Stimulated activated CD4-positive, alpha-beta T cell treated with anti-CD3 and anti-CD28 coated beads, Interleukin-1b, Interleukin-23, amount 100 ng/mL, for 48 hours (primary cell): ENCODE measurements at places on chromosomes 13 and 19.

GRCh38 chr13:19590423-19590822, 29.1 kb upstream of the TPTE2 start:
- no peak for DNase-seq

GRCh38 chr13:85729296-85729695, 69.9 kb downstream of the SLITRK6 start:
- no peak for DNase-seq

- no peak for DNase-seq
Observed at GRCh38 chr19:45637890-45638667, 1.1 kb downstream of the EML2 start.

GRCh38 chr19:33654840-33655508, 33.2 kb downstream of the CHST8 start:
- no peak for DNase-seq

- DNase-seq = no peak
Observed at GRCh38 chr13:112639521-112639920, 50.3 kb upstream of the ATP11A start.

GRCh38 chr13:76942363-76942762, 5.9 kb upstream of the ACOD1 start:
- no peak for DNase-seq

DNA sequence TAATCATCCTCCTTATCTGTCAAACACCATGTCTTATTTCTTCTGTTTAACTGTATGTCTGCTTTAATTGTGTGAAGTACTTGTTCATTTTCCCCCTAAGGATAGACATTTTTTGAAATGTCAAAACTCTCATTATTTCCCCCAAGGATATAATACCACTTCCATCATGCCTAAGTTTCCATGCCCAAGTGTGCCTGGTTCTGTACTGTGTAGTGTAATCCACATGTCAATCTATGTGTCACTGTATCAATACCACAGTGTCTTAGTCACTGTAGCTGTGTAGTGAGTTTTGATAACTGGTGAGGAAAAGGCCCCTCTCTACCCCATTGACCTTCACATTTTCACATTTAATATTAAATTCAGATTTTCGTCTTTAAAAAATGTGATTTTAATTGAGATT, 1265.5 kb downstream of the PCDH9 start:
- no peak for DNase-seq

- DNase-seq = no peak
Observed at GRCh38 chr13:110499621-110500281, 61.8 kb downstream of the RAB20 start.

GRCh38 chr13:44231786-44232516, 141.7 kb upstream of the SERP2 start:
- peak; percentile 11 for DNase-seq

- no peak for DNase-seq
Observed at GRCh38 chr13:23748109-23748990, 140.8 kb downstream of the MIPEP start.

DNA sequence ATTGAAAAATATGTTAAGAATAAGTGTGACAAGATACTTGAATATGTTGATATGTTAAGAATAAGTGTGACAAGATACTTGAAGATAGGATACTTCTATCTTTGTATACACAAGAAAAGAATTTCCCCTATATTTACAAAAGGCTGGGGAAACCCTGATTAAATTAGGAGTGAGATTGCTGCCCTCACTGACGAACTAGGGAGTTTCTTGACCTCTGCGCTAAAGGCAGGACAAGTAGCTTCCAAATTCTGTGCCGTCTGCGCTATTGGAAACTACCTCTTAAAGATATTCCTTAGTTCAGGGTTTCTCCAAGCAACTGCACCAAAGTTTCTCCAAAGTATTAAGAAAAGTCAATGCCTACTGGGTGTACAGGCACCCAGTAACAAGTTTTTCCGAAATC, 730 bp downstream of the ZNF260 start:
- no peak for DNase-seq

DNA sequence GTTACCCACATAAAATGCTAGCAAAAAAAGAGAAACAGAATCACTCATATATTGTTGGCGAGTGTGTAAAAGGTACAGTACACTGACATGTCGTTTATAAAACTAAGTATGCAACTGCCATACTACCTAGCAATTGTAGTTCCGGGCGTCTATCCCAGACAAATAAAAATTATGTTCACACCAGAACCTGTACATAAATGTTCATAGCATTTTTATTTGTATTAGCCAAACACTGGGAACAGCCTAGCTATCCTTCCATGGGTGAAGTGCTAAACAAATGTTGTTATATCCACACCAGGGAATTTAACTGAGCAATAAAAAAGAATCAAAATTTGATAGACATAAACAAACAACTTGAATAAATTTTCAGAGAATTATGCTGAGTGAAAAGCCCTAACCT, 28.9 kb upstream of the POSTN start:
- no peak for DNase-seq

GRCh38 chr19:34244611-34245299, 9.6 kb upstream of the GARRE1 start:
- DNase-seq = no peak

- DNase-seq = no peak
Observed at GRCh38 chr13:30366088-30366487, 56.2 kb upstream of the UBE2L5 start.

DNA sequence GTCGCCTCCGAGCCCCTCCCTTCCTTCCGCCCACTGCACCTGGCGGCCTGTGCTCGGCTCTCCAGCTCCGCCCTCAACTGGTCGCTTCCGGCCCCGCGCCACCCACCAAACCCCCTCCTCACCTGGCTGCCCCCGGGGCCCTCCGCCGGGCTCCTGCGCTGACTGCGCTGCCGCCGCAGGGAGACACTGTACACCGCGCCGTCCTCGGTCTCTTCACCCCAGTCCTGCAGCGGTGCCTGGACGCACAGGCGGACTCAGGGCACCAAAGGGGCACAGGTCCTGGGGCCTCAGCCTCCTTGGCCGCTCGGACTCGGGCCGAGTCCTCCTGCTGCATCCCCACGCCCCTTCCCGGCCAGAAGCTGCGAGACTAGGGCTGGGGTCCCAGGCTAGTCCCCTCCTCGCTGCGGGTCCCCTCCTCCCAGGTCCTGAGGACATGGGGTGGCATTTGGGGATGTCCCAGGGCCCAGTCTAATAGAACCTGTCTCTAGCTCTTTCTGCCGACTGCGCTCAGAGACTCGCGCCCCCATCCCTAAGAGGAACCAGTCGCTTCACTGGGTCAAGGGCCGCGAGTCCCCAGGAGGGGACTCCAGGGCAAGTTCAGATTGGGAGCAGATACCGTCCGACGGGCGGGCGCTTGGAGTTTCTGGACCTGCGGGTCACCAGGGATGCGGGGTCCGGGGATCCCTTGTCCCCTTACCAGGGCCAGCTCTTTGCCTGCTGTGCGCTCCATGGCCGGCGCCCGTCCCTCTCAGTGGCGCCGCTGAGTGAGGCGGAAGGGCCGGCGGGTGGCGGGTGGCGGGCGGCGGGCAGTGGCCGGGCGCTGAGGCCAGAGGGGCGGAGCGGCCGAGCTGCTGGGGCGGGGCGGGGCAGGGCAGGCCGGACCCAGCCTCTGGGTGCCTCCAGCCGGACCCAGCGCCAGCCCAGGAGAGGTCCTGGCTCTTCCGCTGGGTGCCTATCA, at the start of gene RGL3:
RGL3 (minus strand) TSS at position 766 of the 958 bp plus-strand sequence; CDS start at position 730, 36 bp downstream.
- DNase-seq = no peak

GRCh38 chr19:45107621-45108150, 14.7 kb downstream of the PPP1R37 start:
- DNase-seq = no peak

DNA sequence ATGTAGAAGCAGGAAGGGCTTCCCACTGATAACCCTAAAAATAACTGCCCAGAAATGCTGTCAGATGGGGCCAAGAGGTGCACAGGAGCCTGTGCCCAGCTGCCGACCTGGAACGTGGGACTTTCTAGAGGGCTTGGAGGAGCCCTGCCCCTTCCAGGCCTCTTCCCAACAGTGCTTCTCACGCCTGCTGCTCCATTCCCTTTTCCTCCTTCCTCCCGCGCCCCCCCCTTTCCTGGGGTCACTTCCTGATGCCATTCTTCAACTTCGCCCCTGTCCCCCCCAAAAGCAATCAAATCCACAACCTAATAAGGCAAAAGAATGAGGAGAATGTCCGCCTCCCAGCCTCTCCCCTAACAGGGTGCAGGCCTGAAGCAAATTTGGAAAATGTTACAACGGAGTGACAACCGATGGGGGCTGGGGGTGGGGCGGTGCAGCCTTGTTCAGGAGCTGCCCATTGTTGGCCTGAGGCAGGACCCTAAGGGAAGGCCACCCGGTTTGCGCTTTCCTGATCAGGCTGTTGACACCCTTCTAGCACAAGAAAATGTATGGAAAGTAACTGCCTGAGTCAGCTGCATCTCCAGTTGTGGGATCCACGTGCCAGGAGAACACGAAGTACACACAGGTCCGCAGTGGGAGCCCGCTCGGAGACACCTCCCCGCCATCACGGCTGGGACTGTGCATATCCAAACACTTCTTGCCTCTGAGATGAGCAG, 18.7 kb downstream of the ACTN4 start:
- no peak for DNase-seq

DNA sequence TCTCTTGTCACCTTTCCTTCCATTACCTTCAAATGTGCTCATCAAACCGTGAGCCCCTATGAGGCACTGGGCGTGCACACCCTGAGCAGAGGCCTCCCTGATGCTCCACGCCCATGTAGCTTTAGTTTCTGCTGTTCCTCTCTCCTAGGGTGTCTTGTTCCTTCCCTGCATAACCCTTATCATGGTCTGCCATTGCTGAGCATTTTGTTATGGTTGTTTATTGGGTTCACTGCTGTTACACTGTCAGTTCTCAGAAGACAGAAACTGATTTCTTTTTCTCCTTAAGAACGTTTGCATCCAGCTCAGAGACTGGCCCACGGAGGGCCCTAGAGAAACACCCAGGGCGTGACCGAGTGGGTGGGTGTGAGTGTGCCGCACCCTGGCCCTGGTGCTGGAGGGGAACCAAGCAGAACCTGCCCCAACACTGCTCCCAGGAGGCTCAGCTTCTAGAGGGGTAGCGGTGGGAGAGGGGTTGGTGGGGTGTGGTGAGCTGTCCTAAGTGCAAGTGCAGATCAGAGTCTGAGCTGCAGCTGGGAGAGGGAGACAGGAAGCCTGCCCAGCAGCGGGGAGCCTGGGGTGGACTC, 61.4 kb upstream of the URI1 start:
- no peak for DNase-seq

DNA sequence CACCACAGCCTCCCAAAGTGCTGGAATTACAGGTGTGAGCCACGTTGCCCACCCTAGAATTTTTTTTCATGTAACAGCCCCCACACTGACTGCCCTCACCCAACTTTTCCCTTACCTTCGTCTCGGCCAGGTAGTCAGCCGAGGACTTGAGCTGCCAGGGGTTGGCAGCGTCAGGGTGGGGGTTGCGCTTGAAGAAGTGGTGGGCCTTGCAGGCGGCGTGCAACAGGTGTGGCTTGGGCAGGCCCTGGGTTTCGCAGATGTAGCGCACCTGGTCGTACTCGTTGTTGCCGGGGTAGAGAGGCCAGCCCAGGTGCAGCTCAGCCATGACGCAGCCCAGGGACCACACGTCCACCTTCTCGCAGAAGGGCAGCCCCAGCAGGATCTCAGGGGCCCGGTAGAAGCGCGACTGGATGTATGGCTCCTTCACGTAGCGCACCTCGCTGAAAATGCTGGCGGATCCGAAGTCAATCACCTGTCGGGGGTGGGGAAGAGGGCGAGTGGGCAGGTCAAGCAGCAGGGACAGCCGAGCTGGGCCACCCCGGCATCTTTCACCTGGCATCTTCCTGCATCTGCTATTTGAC, 6.2 kb downstream of the HIPK4 start:
- no peak for DNase-seq

DNA sequence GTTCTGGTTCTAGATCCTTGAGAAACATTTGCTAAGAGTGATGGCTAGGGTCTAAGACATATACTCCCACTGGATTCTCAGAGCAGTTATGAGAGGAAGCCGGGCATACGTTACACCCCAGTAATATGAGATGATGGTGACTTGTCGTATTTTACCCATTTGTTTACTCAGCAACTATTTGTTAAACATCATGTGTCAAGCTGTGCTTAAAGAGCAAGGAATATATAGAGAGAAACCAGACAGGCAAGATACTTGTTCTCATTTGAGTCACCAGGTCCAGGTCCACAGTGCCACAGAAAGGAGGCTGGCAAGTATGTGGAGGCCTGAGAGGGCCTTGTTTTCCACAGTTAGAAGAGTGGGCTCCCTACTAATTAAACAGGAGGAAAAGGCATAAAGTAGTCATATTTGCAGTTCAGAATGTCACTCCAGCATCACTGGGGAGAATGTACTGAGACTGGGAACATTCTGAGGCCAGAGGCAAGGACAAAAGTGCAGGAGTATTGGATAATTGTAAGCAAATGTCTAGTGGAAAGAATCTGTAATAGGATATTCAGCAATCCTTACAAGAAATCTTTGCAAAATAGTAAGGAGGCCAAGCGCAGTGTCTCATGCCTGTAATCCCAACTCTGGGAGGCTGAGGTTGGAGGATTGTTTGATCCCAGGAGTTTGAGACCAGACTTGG, 142.2 kb downstream of the IRS2 start:
- DNase-seq = no peak

DNA sequence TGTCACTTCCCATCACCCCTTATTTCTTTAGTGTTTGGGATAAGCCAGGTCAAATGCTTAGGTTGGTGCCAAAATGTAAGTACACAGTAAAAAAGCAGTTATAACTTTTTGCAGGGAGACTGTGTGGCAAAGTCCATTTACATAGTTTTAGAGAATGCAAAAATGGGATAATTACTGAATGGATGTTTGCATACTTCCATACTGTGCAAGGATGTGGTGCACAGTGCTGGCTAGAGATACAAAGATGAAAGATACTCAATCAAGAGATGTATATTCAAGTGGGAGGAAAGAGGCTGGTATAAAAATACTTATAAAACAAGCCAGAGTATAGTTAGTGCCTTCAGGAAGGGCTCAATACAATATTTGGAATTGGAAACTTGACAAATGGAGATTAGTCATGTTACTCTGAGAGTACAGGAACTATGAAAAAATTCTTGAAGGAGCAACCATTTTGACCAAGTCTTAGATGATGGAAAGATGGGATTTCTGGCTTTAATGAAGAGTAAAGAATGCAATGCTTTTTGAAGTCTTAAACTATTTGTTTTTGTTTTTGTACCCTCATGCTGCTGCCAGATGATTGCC, 8.0 kb downstream of the PDS5B start:
- no peak for DNase-seq

DNA sequence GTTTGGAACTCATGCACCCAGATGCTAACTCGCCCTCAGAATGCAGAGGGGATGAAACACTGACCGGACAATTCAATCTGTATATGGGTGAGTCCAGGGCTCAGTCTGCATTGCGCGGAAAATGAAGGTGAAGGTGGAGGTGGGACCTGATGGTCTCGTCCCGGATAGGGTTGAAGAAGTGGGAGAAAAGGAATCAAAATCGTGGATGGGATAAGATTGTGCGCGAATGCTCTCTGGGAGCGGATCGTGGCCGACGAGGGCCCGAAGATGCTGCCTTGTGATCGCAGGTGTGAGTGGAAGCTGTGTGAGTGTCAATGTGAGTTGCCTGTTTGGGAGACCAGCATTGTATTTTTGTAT, 594 bp upstream of the ZNF850 start:
- no peak for DNase-seq

- DNase-seq = peak; percentile 79
Observed at GRCh38 chr19:14440049-14440448, 6.9 kb downstream of the PKN1 start.
